ENCODE measurements at places on chromosomes 1 and 21.
A peak's percentile ranks its signal among the peaks of the same experiment; 100 is the strongest.

- no peak for DNase-seq
Observed at GRCh38 chr1:154715385-154715784, 107.4 kb upstream of the ADAR start.

GRCh38 chr1:93746021-93746812, 64.6 kb upstream of the BCAR3 start:
- DNase-seq = no peak

DNA sequence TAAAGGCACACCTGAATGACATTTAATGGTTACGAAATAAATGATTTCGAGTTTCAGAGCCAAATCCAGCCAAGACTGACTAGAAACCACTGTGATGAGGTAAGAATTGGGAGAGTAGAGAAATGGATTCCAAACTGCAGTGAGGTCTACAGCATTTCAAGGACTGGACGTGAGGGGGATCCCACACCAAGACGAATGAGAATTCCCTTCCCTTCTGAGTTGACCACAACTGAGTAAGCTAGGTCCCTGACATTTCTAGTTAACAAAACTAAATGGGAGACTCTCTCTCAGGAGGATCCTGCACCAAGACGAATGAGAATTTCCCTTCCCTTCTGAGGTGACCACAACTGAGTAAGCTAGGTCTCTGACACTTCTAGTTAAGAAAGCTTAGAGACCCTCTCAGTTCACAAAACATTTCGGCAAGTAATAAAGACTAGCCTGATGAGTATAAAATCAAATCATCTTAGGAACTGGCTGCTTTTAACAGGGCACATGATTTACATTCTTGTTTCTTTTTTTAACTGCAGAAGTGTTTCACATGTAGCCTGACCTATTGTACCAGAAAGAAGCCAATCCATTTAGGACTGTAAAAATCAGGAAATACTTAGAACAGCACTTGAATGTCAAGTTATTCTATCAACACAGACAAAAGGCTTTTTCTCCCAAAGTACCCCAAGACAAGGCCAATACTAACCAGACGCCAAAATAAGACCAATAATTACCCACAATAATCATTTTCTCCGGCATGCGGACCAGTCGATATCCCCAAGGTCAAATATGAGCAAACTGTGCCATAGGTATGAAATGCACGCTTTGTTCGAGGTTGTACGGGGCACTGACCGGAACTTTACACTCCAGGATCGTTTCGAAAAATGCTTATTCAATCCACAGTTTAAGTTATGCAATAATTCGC, 1.4 kb upstream of the SPATA1 start:
- DNase-seq = no peak

GRCh38 chr1:22484706-22485345, 33.2 kb downstream of the ZBTB40 start:
- no peak for DNase-seq

DNA sequence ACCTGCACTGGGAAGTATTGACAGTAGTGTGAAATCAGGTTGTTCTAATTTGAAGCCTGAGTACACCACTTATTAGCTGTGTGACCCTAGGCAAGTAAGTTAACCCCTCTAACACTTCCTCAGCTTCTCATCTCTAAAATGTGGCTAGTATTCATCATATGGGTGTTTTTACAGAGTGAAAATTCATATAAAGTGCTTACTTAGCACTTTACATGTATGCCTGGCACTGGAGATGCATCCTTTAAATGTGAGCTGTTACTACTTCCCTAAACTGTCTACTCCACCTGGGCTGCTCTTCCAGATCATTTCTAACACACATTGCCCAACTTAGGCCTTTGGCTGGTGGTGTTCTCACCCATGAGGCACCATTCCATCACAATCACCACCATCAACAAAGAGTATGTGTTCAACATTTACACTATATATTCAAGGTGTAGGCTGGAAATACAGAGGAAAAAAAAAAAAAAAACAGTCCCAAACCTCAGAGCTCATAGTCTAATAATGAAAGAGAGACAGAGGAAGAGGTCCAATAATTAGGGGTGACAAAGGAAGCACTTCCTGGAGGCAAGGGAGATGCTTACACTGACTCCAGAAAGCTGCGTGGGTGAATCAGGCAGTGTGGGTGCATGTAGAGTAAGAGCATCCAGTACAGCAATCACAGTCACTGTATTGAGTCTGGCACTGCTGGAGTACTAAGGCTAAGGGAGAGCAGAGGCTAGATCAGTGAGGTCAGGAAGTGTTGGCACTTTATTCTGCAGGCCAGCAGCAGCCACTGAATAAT, 3.6 kb downstream of the STX6 start:
- DNase-seq = no peak

- DNase-seq = no peak
Observed at GRCh38 chr1:167093846-167094516, at the start of gene STYXL2. TSS of gene STYXL2 (plus strand) at chr1:167094075. CDS start at chr1:167094850, 775 bp downstream.

GRCh38 chr1:183023601-183024316, 539 bp downstream of the LAMC1 start:
- peak; percentile 6 for DNase-seq

- no peak for DNase-seq
Observed at GRCh38 chr1:152141971-152142584, 16.9 kb downstream of the RPTN start.

- no peak for DNase-seq
Observed at GRCh38 chr1:206831650-206832049, 33.8 kb upstream of the IL20 start.

DNA sequence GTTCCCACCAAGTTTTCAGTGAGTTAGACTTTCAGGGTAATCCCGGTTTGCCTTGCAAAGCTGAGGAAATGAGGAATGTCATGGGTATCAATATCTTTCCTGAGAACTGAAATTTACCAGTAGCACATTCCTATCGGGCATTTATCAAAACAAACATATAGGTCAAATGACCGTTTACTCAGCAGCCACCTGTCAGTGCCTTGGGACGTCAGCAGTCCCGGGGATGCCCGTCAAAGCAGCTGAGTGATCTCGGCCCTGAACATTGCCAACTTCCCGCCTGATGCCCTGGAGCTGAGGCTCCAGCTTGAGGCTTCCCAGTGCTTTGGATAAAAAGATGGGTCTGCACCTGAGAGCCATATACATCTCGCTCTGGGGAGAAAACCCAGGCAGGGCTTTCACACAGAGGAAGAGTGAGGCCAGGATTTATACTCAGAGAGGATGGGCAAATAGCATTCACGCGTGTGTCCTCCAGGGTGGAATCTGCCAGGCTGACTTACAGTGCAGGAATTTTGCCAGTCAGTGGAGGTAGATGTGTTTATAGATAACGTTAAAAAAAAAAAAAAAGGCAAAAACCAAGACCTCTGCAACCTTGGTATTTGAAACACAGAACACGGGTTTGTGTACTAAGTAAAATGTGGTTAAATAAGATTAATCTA, 435.7 kb upstream of the VAMP3 start:
- DNase-seq = no peak

DNA sequence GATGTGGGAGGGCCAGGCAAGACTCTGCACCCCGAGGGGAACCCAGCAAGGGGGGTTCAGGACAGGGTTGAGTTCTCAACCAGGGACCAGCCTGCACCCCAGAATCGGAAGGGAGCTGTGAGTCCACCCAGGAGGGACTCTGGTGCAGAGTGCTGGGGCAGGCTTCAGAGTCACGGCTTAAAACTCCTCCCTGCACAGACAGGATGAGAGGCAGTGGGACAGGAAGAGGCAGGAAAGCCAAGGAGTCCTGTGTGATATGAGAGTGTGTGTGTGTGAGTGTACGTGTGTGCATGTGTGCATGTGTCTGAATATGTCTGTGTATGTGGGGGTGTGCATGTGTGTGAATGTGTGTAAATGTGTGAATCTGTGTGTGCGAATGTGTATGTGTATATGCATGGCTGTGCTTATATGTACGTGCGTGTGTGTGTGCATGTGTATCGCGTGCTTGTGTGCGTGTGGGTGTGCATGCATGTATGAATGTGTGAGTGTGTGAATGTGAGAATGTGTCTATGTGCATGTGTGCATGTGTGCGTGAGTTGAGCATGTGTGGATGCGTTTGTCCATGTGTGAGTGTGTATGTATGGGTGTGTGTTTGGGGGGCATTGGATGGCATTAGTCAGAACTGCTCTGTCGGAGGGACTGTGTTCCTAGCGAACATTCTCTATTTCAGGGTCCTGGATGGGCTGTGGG, 52.2 kb downstream of the UMODL1 start:
- DNase-seq = no peak

DNA sequence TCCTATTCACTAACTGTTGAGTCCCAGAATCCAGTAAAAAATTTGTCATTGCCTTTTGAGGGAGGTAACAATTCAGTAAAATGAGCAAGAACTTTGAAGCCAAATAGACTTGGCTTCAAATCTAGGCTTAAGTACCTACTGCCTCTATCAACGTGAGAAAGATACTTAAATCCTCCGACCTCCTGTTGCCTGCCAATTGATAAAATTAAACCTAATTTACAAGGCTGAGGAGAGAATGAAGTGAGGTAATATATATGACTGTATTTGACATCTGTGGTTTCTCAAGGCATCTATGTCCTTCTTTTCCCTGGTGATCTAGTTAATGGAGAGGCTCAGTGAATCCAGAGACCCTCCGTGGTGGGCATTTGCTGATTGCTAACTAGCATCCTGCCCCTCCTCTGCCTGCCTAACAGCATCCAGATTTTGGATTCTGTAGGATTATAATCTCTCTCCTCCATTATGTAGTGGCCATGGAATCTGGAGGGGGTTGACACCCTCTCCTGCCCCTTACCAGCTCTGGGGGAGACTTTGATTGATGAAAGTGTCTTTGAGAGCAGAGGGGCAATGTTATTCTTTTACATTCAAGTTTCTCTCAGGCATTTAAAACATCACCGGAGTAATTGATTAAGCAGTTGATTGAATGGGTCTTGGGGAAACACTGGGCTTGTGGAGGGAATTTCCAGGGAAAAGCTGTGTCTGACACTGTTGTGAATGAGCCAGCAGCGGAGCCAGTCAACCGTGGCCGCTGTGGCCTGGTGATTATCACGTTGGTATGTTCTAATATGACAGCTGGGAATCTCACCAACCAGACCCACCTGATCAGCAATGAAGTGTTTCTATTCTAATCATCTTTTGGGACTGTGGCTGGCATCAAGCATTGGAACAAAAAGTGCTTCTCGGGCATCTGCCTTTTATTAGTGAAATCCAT, 140.7 kb upstream of the FAM78B start:
- no peak for DNase-seq

DNA sequence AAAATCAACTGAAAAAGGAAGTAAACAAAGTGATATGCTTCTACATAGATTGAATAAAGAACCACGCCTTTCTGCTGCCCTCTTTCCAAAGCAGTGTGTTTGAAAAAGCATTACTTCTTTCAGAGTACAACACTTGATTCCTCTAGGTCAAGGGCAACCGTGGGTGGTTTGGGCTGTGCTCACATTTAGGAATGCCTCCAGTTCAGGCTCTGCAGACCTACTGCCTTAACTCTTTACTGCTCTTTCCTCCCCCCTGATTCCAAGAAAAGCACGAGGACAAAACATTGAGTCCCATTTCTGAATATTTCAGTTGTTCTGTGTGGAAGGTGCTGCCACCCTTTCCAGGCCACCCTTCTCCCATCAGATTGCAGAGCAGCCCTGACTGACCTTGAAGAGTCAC, 45.2 kb downstream of the ADAMTS1 start:
- no peak for DNase-seq

- no peak for DNase-seq
Observed at GRCh38 chr1:7298749-7299151, 472.3 kb upstream of the VAMP3 start.

DNA sequence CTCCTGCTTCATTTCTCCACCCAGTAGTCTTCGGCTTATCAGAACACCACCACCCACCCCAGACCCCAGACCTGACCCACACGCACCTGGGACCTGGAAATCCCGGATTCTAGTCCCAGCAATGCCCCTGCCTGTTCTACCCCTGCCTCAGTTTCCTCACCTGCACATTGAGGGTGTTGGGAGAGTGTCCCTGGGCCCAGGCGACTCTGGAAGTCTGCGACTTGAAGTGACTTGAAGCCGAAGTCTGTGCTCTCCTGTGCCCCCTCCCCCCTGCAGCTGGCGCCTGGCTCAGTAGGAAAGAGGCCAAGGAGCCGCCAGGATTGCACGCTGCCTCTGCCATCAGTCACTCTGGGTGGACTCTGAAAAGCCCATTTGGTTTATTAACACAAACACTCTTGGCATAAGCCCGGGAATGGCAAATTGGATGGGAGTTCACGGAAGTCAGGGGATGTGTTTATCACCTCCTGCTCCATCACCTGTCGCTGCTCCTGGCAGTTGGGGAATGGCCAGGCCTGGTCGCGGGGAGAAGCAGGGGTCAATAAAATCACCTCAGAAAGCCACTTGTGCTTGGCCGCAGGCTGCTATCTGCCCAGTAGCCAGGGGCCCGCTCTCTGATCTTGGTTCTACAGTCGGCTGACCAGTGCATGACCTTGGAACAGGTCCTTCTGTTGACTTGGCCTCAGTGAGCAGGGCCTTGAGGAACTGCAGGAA, 132.7 kb downstream of the ACTL8 start:
- no peak for DNase-seq

- no peak for DNase-seq
Observed at GRCh38 chr1:234701737-234702341, 91.9 kb upstream of the IRF2BP2 start.

DNA sequence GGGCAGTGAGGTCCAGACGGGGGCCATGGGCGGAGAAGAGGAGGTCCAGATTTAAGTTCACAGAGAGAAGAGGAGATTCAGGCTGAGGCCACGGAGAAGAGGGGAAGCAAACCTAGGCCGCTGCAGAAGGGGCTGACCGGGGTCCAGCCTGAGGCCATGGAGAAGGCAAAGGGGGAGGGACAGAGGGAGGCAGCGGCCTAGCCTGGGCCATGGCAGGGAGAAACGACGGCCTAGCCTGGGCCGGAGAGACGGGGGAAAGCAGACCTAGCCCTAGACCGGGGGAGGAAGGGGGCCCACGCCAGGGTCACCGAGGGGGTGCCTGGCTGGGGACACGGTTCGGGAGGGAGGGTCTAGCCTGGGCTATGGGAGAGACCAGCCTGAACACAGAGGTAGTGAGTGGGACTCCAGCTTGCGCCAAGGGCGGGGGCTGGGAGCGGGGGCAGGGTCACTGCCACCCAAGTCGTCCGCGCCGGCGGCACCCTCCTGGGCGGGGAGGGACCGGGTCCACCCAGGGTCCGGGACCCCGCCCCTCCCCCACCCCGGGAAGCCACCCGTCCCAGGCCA, 459 bp downstream of the CAPZB start:
- no peak for DNase-seq

GRCh38 chr1:11704691-11705475, 13.4 kb downstream of the DRAXIN start:
- no peak for DNase-seq

GRCh38 chr1:160117709-160118183, 2.2 kb downstream of the ATP1A2 start:
- DNase-seq = peak; percentile 61
